ENCODE measurements at places on chromosomes 13 and 19. TPM values are rescaled to one million over a fixed set of nuclear protein-coding genes. Genes with fewer than 3 reads are reported as not detected.

TBCB gene
- total RNA-seq, result 267 TPM

PSG4 gene
- total RNA-seq, result 0.30 TPM

MEX3D gene
- 33.6 TPM for total RNA-seq

ZNF681 gene
- 0.60 TPM for total RNA-seq

RNF17 gene
- total RNA-seq, result not detected

SH2D3A gene
- not detected for total RNA-seq

PPP1R13L gene
- 6.8 TPM for total RNA-seq

ZNF610 gene
- 3.3 TPM for total RNA-seq

SOX21 gene
- total RNA-seq, result not detected
